Stimulated activated CD4-positive, alpha-beta T cell treated with anti-CD3 and anti-CD28 coated beads, Interleukin-1b, Interleukin-23, amount 100 ng/mL, for 1 hour (primary cell): ENCODE measurements at places on chromosomes 11 and 22.

GRCh38 chr11:122209619-122210366 is 93.8 kb upstream of the BLID start:
- no peak for DNase-seq

DNA sequence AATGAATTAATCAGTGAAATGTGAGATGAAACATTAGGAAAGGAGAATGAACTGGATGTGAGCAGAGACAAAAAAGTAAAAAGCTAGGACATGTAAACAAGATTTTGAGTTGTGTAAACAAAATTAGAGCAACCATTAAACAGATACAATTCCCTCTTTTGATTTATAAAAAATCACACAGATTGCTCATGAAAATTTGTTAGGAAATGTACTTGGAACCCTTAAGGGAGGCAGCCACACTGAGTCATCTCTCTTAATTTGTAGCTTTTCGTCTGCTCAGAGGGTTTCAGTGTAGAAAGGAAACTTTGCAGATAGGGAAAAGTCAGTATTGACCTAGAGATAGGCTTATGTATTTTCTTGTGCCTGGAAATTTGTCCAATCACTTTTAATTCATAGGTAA is 49.6 kb upstream of the ME3 start:
- no peak for DNase-seq

DNA sequence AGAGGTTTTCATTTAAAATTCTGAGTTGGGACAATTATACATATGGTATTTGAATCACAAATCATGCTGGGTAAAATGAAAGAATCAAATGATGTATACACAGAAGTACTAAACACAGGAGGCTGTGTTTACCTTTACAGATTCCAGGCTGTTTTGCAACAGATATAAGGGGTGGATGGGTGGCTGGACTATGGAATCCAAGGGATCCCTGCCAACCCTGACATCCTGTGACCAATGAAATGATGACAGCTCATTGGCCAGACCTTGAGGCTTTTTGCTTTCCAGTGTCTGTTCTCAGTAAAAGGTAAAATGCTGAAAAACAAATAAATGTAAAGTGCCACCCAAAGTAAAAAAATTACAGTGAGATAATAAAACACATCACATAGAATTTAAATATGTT is 3.3 kb upstream of the DDI1 start:
- no peak for DNase-seq

DNA sequence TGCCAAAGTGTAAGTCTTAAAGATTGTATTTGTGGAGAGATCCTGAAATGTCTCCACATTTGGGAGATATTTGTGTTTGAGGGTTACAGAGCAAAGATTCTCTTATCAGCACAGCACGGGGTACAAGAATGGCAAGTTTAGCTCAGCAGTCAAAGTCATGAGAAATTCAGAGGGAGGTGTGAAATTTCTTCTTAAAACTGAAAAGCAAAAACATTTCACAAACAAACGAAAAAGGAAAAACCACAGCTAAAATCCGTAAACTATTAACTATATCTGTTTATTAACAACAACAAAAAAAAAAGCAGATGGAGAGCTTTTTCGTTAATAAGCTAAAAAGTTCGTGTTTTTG is 40.9 kb upstream of the ETS1 start:
- DNase-seq: no peak

- DNase-seq: no peak
Observed at GRCh38 chr22:46449116-46449691, 88.2 kb downstream of the CELSR1 start.

DNA sequence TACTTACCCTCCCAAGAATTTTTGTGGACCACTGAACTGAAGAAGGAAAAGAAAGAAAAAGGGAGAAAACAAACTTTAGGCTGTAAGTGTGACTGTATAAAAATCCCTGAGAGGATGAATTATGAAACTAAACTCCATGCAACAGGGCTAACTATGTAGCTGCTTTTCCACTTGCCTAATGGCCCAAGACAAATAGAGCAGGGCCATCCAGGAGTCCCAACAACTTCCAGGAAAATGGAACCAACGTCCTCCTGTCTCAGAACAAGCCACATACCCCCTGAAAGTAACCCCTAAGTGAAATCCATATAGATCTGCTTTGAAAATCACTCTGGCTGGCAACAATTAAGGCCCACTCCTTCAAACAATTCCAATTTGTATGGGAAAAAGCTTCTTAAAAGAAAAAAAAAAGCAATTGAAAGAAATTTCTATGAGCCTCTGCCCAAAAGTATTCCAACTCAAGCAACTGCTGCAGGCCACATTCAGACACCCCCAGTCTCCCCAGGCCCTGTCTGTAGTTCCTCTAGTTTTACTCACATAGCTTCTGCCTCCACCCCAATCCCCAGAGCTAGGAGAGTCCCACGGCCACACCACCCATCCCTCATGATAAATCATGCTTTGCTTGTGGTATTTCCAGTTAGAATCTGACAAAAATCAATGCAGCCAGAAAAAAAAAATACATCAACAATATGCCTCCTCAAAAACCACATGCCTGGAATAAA is 12.7 kb downstream of the RBFOX2 start:
- DNase-seq: no peak

- DNase-seq: no peak
Observed at GRCh38 chr11:103924166-103925013, 112.0 kb upstream of the DDI1 start.

DNA sequence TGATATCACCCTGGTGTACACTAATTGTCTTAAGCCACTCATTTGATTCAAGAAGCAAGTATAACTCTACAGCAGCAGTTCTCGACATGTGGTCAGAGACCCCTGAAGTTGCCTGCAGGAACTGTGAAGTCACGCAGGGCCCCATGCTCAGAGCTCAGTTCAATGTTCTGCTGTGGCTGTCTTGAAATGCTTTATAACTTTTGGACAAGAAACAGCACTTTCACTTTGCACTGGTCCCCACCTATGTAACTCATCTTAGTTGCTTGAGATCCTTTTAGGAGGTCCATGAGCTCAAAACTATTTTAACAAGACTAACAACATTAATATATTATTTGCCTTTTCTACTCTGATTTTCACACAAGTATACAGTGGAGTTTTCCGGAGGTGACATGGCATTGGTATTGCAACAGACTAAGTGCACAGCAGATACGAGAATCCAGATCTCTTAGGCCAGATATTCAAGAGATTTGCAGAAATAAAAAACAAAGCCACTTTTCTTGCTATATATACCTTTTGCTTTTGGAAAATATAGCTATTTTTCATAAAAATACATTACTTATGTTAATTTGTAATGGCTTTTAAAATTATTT is 64.8 kb downstream of the PRR5L start:
- no peak for DNase-seq

DNA sequence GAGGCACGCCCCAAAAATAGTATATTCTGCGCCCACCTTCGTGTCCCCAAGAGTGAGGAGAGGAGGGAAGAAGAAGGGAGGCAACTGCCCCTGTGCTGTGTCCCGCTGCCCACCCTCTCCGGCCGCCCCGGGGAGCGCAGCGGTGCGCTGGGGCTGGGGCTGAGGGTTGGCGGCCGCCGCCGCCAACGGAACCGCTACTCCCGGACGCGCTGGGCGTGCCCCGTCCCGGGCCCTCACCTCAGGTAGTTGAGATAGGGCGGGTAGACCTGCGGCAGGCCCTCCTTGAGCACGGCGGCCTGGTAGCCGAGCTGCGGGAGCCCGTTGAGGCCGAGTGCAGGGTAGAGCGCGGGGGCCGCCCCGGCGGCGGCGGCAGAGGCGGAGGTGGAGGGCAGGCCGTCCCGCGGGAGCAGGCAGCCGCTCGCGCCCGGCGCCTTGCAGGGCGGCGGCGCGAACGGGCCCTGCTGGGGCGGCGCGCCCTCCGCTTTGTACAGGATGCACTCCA is 2.4 kb downstream of the PGR start:
- DNase-seq: no peak

DNA sequence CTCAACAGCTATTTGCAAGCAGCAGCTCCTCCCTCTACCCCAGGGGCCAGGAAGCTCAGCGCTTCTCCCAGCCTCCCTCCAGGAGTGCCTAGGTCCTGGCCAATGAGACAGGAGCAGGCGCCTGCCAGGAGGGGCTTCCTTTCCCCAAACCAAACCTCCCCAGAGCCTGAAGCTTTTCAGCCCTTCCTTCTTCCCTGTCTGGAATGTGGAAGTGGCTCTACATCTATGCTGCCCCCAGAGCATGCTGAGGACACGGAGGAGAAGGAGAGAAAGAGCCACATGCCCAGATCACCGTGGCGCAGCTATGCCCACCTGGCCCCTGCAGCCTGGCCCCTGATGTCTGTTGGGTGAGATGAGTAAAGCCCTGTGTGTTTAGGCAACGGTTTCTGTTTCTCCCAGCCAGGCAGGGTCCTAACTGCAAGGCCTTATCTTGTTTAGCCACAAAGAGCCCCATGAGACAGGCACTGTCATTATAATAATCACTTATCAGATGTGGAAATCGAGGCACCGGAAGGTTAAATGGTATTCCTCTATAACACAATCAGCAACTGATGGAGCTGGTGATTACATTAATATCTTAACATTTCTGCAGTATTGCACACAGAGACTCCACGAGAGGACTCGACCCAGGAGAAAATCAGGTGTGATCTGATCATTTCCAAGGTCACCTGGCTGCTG is 315.8 kb downstream of the CTTN start:
- DNase-seq: no peak

- DNase-seq: no peak
Observed at GRCh38 chr11:84720706-84721402, 906.3 kb downstream of the DLG2 start.

- no peak for DNase-seq
Observed at GRCh38 chr11:116918925-116919655, 81.7 kb upstream of the APOA1 start.

GRCh38 chr11:71172680-71173079 is 79.7 kb downstream of the SHANK2 start:
- no peak for DNase-seq

- DNase-seq: no peak
Observed at GRCh38 chr11:113796663-113797259, 17.2 kb downstream of the CLDN25 start.

- no peak for DNase-seq
Observed at GRCh38 chr11:31687256-31687655, 123.9 kb downstream of the PAX6 start.

DNA sequence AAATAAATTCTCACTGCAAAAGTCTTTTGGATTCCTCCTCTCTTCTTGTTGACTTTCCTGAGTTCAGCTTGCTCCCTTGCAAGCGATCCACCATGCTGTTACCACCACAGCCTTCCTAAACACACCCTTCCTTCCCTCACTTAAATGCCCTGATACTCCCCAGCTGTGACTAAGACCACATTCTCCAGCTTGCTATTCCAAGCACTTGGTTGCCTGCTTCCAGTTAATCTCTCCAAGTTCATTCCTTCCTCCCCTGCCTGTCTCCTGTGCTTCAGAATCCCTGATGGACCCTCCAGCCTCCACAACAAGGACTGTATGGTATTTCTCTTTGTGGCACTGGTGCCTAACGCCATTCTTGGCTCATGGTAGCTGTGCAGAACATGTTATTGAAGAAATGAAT is 603.9 kb upstream of the CADM1 start:
- no peak for DNase-seq

DNA sequence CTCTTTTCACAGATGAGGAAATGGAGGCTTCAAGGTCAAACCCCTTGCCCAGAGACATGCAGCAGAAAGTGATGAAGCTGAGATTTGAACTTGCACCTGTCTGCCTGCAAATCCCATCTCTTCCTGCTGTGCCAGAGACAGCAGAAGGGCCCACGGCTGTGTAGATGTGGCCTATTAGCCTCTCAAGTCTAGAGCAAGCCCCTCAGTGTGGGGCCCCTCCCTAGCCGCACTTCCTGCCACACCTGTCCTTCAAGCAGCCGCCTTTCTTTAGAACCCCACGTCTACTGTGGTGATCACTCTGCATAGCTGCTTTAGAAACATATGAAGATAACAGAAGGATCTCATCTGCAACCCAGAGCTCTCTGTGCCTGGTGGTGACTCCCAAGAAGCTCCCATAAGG is 41.2 kb upstream of the JAM3 start:
- no peak for DNase-seq
